ENCODE measurements at places on chromosomes 16 and 17.

GRCh38 chr17:80380555-80381002 lies 34.4 kb upstream of the ENDOV start:
- no peak for DNase-seq

DNA sequence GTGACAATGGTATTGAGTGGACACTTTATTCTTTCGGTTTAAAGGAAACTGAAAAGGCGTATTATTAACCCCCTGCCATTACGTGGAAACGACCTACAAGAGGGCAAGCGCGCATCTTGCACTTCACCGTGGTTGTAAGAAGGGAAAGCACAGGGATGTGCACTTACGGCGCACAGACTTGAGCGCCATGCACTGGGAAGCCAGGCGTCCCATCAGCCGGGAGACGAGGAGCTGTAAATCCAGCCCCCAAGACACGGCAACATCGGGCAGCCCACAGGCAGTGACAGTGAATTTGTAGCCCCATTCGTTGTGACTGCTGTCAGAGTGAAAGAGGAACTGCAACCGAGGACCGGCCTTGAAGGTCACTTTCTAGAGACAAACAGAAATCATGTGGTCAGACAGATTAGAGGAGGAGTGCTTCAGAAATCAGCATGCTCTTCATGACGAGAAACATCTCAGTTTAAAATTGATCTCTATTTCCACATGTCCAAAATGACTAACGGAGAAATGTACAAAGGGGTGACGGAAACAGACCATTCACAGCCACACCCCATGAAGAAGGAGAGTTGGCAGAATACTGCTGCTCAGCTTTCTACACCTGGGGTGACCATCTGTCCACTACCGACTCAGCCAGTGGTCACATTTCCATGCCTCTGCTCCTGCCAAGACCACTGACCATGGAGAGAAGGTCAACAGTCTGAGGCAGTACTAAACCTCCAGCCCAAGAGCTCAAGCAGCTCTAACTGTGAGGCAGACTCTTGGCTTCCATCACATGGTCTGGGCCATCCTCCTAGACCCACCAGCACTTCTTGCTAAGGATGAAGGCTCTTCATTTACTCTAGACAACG lies 68.6 kb downstream of the ZZEF1 start:
- DNase-seq, result no peak

- DNase-seq, result no peak
Measured at GRCh38 chr16:19974607-19975006, 90.0 kb upstream of the GPRC5B start.

DNA sequence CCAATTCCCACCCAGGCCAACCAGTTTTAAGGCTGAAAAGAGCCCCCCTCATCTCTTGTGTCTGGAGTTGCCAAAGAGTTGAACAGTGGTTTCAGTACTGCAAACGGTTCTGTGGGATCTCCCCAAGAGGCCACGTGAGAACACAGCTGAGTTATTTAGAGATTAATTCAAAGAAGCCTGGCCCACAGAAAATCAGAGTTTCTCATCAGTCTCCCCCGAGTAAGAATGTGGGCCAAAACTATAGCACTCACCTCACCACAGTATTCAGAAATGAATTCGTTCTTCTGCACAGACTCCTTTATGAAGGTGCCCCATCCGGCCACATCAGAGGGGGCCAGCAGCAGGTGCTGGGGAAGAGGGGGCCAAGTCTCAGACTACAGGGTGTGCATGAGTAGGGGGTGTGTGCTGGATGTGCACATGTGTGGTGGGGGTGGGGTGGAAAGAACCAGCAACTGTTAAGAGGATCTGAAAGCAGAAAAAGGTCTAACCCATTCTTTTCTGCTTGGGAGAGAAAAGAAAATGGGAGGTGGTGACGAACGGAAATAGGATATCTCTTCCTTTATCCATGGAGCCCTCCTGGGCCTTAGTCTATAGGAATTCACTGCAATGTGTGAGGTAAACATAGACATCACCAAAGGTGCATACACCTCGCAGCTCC lies 22.6 kb downstream of the CNTNAP1 start:
- DNase-seq, result no peak

DNA sequence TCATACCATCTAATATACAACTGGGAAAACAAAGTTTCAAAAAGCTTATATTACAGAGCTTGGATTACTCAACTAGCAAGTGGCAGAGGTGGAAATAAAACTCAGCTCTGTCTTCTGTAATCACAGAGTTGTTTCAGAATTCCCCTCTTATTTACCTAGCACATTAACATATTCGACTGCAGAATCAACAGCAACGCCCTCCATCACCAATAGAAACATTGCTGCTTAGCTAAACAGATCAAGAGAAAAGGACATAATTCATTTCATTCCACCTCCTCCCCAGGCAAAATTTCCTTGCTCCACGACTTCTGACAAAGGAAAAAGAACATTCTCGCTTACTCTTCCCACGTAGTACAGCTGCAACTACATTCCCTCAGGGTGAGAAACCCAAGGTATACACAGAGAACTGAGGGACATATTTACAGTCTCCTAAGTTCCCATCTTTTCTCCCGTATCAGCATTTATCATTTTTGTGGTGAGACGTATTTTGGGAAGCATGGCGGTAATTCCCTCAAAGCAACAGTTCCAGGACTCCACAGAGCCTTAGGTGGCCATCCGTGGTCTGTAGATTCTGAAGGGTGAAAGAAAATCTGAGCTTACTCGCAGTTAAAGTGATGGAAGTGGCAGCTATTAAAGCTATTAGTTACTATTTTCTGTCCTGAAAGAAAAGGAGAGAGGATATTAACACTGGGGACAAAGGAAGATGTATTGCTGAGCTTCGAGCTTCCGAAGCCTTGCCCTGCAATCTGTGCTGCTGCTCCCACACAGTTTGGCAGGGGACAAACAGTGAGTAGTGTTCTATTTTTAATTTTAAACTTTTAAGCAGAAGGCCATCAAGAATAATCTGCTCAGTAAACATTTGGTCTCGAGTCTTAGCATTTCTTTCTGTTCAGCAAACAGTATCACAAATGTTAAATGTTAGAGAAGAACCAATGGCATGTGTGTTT lies 1296.2 kb downstream of the CDH8 start:
- no peak for DNase-seq
